ENCODE measurements at places on chromosomes 3 and 15.

DNA sequence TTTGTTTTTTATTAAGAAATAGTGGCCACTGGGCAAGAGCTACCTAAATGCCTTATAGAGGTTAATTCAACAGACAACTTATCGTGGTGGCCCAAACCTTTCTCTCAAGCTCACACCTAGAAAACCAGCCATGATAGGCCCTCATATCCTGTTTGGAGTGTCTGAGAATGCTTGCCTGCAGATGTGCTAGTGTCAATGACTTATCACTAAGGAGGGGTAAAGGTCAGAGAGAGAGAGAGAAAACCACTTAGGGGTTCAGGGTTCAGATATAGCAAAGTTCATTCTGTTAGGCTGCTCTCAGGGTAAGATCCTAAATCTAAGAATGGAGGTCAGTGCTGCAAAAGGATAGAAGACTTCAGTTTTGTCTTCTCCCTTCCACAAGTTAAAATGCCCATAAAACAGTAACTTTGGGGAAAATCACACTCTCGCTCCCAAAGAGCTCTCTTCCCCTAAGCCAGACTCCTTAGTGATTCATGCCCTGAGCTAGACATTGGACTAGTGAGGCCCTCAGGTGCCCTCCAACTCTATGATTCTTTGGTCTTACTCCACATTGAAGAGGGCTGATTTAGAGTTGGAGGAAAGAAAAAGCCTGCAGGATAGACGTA lies 30.3 kb upstream of the B3GNT5 start:
- H3K36me3 ChIP-seq: no peaks in the 10 kb centered on the region
- no peaks in the 10 kb centered on the region for H3K4me1 ChIP-seq
- H3K27me3 ChIP-seq: peaks cover 3% of the 10 kb centered on the region
- H3K27ac ChIP-seq: no peak overlapping the region
- no peak overlapping the region for H3K4me3 ChIP-seq

- H3K4me1 ChIP-seq: no peaks in the 10 kb centered on the region
- no peak overlapping the region for H3K27ac ChIP-seq
- H3K36me3 ChIP-seq: no peaks in the 10 kb centered on the region
- H3K27me3 ChIP-seq: no peaks in the 10 kb centered on the region
- no peak overlapping the region for H3K4me3 ChIP-seq
- no peak for DNase-seq
Measured at GRCh38 chr3:22713936-22714335, 489.2 kb upstream of the UBE2E2 start.

DNA sequence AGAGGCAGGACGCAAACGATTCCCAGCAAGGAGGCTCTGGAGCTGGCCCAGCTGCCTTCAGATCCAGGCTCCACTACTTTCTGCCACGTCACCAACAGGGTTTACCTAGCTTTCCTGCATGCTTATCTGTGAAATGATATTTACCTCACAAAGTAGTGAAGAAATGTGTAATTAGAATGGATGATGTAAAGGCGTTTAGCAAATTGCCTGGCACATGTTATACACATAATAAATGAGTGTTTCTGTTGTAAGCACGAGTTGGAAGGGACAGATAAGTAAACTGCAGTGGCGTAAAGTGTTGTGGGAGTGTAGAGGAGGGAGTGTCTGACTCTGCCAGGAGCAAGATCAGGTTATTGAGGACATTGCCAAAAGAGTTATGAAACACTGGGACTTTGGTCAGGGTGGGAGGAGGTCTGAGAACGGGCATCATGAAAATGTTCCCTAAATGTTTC lies 3.5 kb upstream of the CHAC1 start:
- peak; percentile 55 for DNase-seq
- H3K27ac ChIP-seq: peak overlapping the region; percentile 44
- peaks cover 18% of the 10 kb centered on the region for H3K4me1 ChIP-seq

DNA sequence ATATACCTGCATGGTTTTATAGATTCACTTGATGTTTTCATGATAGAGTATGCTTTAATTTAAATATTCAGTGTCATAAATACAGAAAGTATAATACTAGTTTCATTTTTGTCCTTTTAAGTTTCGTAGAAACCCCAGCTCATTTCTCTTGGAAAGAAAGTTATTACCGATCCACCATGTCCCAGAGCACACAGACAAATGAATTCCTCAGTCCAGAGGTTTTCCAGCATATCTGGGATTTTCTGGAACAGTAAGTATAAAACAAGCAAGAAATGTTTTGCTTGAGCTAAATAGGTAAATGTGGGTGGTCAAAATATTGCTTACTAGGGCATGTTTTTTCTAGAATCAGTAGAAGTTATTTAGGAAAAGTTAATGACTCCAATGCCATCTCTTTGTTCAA lies 106.4 kb downstream of the TP63 start:
- no peak overlapping the region for H3K4me3 ChIP-seq
- H3K27me3 ChIP-seq: no peaks in the 10 kb centered on the region
- no peaks in the 10 kb centered on the region for H3K36me3 ChIP-seq
- H3K4me1 ChIP-seq: no peaks in the 10 kb centered on the region

GRCh38 chr3:61967937-61968336 lies 405.4 kb downstream of the FEZF2 start:
- no peak overlapping the region for H3K27ac ChIP-seq
- no peak overlapping the region for H3K4me3 ChIP-seq
- no peaks in the 10 kb centered on the region for H3K4me1 ChIP-seq
- DNase-seq: no peak

GRCh38 chr3:57546616-57547015 lies 2.5 kb upstream of the DNAH12 start:
- peaks cover 8% of the 10 kb centered on the region for H3K4me1 ChIP-seq
- H3K27me3 ChIP-seq: peaks cover 8% of the 10 kb centered on the region
- DNase-seq: no peak
- H3K27ac ChIP-seq: no peak overlapping the region

GRCh38 chr15:95174301-95175259 lies 943.2 kb downstream of the MCTP2 start:
- H3K4me3 ChIP-seq: no peak overlapping the region
- H3K4me1 ChIP-seq: no peaks in the 10 kb centered on the region
- H3K27me3 ChIP-seq: no peaks in the 10 kb centered on the region
- no peak for DNase-seq
- peak overlapping the region; percentile 19 for H3K27ac ChIP-seq

DNA sequence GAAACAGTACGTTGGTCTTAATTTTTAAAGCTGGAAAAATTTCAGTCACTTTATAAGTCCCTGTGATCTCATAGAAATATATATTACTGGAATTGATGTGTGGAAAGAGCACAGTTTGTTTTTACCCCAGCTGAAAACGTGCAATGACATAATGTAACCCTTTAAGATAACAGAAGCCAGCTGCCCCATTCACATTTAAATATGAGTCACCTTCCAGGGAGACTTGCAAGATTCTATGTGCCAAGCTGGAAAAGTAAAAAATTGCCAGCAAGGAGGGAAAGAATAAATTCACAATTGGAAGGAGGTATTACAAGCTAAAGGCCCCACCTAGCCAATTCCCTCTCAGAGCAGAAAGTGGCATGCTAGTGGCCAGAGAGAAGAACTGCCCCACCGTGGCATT lies 50.2 kb downstream of the SAMMSON start:
- no peaks in the 10 kb centered on the region for H3K4me1 ChIP-seq
- H3K27me3 ChIP-seq: no peaks in the 10 kb centered on the region
- no peak for DNase-seq
- no peak overlapping the region for H3K27ac ChIP-seq
- no peak overlapping the region for H3K4me3 ChIP-seq

- no peak overlapping the region for H3K27ac ChIP-seq
- DNase-seq: no peak
Measured at GRCh38 chr15:44782516-44782915, 46.2 kb downstream of the TRIM69 start.

DNA sequence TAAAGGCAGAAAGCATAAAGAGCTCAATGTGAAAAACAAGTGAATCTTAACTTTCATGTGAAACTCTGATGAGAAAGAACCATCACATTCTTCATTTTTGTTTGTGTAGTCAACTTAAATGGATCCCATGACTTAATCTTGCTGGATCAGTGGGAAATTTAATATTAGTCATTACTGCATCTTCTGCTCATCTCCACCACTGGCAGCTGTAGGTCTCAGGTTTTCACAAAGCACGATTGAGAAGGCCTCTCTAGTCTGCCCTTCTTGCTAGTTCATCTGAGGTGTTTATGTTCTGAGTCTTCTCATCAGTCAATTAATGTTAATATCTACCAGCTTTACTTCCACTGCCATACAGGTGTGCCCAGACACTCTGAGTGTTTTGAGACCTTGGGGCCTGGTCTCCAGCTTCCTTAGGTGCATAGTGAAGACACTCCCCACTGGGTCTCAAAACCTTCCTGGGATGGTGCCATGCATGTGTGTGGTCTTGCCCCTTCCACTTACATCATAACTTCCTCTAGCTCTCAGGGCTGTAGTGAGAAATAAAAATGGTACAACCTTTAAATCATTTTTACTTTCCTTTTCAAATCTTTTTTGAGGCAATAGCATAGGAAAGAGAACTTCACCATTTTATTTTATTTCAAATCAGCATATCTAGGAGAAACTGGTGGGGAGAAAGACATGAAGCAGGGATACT lies 421.6 kb upstream of the CBLB start:
- no peaks in the 10 kb centered on the region for H3K27me3 ChIP-seq

GRCh38 chr3:159257954-159258353 lies 456.1 kb downstream of the MFSD1 start:
- no peaks in the 10 kb centered on the region for H3K27me3 ChIP-seq
- no peak overlapping the region for H3K27ac ChIP-seq
- no peaks in the 10 kb centered on the region for H3K4me1 ChIP-seq
- no peaks in the 10 kb centered on the region for H3K36me3 ChIP-seq
- no peak overlapping the region for H3K4me3 ChIP-seq

DNA sequence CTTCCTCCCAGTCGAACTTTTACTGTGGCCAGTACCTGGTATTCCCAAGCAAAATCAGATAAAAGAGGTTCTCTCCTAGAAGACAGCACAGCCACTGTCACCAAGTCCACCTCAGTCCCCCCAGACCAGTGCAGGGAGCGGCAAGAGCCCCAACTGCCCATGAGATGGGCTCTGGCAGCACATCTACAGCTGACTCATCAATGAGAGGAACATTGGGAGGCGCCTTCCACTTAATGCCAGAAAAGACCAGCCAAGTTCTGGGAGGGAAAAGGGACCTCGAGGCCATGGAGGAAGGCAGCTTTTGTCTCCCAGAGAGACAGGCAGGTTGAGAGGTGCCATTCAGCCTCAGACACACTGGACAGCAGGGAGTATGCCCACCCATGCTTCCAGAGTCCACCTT lies 28.2 kb downstream of the POC1A start:
- no peaks in the 10 kb centered on the region for H3K27me3 ChIP-seq
- no peak overlapping the region for H3K4me3 ChIP-seq
- no peak for DNase-seq
- peaks cover 4% of the 10 kb centered on the region for H3K4me1 ChIP-seq

DNA sequence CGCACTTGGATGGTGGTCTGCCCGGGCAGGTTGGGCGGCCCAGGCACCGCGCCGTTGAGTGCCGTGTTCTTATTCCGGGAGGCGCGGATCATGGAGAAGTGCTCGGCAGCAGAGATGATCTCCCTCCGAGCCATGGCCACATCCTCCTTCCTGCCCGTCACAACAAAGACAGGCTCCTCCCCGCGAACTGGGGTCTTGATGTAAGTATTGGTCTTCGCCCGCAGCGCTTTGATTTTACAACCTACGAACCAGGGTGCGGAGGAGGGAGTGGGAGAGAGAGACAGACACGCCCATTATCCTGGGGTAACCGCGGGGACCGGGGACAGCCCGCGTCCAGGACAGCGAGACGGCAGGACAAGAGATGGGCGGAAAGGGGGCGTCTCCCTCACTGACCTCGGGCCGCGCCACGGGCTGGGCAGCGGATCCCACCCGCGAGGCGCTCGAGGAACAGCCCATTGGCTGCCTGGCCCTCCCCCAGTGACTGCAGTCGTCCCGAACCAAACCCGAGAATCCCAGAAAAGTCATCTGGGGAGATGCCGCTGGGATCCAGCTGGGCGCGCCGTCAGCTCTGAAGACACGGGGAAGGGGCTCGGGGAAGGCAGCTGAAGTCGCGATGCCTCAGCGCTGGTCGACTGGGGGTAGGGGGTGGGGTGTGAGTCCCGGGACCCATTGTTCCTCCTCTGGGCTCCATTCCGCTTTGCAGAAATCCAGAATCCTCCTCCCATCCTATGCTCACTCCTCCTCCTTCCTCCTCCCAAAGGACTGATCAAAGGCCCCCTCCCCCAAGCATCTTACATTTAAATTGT lies 1.2 kb downstream of the MEX3B start:
- peaks cover 34% of the 10 kb centered on the region for H3K27me3 ChIP-seq
- peak overlapping the region; percentile 90 for H3K4me3 ChIP-seq
- H3K27ac ChIP-seq: peak overlapping the region; percentile 97

- peak; percentile 6 for DNase-seq
- no peaks in the 10 kb centered on the region for H3K36me3 ChIP-seq
- H3K27me3 ChIP-seq: no peaks in the 10 kb centered on the region
Measured at GRCh38 chr3:13017361-13018042, 55.7 kb downstream of the IQSEC1 start.

DNA sequence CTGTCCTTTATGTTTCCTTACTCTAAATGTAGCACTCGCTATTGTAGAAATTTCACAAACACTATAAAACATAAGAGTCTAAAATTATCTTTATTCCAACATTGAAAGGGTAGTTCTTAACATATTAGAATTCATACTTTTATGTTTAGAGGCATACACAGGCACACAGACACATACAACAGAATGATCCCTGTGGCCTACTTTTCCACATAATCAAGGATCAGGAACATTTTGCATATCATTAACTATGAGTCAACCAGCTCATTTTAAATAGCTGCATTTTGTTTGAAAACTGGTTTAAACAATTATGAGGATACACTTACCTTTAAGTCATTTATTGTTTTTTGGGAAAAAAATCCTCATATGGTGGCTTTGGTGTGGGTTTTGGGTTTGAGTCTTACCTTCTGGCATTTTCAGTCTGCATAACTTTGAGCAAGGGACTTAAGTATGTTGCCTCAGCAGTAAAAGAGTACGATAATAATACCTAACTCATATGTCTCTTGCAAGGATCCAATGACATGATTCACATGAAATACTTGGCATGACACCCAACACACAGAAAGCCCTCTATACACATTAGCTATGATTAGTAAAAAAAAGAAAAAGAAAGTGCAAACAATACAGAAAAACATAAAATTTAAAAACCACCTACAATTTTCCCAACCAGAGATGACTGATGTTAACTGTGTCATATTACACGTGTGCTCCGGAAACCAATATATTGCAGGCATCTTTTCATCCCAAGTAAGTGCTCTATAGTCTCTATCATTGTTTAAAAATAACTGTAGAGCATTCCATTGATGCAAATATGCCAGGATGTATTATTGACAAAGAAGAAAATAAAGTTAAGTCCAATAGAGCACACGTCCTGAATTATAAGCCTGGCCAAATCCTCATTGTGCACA lies 213.1 kb upstream of the ADAMTS9 start:
- no peaks in the 10 kb centered on the region for H3K4me1 ChIP-seq
- no peak for DNase-seq
- no peak overlapping the region for H3K4me3 ChIP-seq
- no peaks in the 10 kb centered on the region for H3K27me3 ChIP-seq
